ENCODE measurements at places on chromosomes 13 and 19.
A peak's percentile ranks its signal among the peaks of the same experiment; 100 is the strongest.

DNA sequence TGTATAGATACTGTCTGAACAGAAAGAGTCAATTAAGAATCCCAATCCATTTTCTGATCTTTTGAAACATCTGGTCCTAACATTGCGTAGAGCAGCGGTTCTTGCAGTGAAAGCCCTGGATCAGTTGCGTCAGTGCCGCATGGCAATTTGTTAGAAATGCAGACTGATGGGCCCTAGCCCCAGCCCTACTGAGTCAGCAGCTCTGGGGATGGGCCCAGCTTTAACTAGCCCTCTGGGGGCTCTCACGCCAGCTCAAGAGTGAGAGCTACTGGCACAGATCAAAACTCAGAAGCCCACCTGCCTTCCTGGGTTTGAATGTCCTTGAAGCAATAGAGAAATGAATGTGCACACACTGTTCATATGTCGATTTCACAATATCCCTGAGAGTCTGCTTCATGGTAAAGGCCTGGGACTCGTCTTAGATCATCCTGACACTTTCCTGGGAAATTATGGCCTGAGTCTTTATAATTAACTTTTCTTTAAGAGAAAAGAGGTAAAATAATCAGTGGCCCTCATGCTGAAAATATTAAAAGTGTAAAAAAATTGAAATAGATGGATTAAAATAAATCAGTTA is 206.8 kb upstream of the TMTC4 start:
- no peak for DNase-seq

DNA sequence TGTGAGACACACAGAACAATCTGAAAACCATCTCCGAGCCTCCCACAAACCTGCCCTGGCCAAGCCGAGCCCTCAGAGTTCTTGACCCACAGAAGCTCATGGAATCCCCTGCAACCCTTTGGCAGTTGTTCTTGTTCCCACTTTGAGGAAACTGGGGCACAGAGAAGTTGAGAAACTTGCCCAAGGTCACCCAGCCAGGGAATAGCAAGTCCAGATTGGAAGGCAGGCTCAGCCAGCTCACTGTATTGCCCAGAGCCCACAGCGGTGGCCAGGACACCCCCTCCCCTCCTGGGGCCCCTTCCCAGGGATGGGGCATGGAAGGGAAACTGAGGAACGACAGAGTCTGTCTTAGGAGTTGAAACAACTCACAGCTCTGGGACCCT is 1.8 kb downstream of the ZSWIM4 start:
- DNase-seq = no peak

DNA sequence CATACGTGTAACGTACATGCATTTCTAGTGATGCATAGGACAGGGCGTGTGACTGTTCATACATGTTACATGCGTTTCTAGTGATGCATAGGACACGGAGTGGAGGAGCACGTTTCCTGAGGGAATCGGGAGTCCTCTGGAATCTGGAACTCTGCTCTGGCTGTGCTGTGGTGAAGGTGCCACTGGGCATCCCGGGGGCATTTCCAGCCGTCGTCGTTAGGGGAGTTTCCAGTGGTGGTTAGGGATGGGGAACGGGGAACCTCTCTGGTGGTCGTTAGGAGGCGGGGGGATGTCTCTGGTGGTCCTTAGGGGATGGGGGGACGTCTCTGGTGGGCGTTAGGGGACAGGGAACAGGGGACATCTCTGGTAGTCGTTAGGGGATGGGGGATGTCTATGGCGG is 209.6 kb upstream of the SOX1 start:
- no peak for DNase-seq

DNA sequence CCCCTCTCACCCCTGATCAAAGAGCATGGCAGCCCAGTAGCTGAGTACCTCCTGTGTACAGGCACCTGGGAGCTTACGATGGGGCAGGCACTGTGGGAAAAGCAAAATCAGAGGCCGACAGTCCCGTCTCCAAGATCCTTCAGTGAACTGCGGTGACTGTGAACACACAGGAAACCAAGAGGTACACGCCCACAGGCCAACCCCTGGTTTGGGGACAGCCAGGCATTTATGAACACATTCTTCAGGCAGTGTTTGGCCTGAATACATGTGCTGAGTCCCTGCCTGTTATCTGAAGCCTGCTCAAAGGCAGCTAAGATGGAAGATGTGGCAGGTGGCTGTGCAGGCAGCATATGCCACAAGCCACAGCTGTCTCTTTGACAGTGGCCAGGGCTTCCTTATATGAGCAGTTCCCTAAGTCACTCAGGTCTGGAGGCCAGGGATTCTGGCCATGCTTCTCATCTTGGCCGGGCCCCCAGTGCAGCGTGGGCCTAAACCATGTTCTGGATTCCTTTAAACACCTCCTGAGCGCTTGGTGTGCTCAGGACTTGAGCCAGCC is 123.6 kb downstream of the UQCRFS1 start:
- no peak for DNase-seq

GRCh38 chr19:3302755-3303154 is 63.6 kb upstream of the NFIC start:
- no peak for DNase-seq

GRCh38 chr13:51823863-51824262 is 19.9 kb upstream of the DHRS12 start:
- no peak for DNase-seq

- no peak for DNase-seq
Observed at GRCh38 chr19:6213266-6213595, 66.5 kb downstream of the MLLT1 start.

DNA sequence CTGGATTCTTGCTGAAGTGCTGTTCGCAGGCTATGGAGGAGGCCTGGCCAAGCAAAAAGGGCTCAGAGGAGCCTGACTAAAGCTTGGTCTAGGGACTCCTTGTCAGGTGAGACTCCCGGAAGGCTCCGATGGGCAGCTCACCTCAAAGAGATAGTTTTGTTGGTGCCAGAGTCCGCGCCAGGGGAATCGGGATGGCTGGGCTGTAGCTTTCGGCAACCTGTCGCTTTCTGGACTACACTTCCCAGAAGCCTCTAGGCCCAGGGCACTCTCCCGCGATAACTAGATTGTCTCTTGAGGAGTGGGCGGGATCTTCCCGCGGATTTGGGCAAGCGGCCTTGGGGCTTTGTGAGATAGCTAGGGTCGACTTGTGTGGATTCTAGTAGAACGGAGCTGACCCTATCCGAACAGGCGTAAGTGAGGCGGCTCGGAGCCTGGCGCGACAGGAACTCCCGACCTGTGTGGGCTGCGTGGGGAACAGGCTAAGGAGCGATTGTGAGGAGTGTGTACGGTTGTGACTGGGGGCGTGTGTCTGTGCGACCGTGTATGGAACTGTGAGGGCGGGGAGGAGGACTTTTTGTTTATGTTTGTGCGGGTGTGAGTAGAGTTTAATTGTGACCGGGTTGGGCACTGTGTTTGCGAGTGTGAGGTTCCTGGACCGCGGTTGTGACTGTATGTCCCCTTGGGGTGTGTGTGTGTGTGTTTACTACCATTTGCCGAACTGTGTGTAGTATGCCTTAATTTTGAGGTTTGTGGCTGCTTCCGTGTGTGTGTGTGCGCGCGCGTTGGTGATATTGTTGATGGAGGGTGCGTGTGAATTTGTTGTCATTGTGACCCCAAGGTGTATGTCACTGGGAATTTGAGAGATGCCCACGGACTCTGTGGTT is at the start of gene ZNF345:
Gene ZNF345 (plus strand): TSS at position 318 of the 884 bp plus-strand sequence. CDS start 25,955 bp downstream, outside the sequence.
- peak; percentile 95 for DNase-seq

DNA sequence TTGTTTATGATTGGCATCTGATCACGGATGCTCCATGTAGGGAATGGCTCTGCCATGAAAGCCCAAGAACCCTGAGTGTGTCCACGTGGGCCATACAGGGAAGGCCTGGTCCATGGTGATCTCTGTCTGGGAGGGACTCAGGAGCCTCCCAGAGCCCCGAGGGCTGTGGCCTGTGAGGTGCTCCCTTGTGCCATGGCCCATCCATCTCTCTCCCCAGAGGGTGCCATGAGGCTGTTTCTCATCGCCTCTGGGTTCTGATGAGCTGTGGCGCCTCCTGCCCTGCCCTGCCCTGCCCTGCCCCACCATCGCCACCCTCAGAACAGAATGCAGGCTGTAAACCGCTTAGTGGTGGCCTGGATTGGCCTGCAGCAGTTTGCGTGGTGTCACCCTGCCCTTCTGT is 83.1 kb downstream of the ATP11A start:
- DNase-seq = no peak

DNA sequence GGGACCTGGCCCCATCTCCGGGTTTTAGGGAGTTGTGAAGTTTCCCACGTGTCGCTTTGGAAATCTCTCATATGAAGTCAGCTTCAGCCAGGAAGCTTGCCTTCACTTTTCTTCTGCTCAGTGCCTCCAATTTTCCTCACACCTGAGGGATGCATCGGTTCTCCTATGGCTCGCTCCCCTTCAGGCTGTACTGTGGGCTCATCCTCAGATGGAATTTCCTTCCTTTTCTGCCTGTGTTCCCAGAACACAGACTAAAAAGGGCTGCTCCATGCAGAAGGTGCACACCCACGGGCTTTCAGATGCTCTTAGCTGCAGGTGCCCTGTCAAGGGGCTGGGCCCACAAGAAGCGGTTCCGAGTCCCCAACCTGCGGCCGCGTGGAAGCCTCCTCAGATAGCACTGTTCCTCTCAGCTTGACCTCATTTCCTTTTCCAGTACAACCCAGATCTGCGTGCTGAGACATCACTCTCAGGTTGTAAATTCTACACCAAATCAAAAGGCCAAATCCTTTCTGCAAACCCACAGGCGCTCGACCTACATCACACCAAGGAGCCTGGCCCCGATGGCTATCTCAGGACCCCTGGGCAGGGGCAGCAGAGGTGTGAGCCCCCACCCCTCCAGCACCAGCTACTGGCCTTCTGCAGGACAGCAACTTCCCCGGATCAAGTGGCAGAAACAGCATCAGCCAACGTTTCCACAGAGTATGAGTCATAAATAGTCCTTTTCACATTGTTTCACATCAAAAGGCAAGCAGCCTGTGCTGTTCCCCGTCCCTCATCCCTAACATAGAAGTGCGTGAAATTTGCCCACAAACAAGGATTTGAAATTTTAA is 275.9 kb downstream of the ZNF536 start:
- DNase-seq = no peak

DNA sequence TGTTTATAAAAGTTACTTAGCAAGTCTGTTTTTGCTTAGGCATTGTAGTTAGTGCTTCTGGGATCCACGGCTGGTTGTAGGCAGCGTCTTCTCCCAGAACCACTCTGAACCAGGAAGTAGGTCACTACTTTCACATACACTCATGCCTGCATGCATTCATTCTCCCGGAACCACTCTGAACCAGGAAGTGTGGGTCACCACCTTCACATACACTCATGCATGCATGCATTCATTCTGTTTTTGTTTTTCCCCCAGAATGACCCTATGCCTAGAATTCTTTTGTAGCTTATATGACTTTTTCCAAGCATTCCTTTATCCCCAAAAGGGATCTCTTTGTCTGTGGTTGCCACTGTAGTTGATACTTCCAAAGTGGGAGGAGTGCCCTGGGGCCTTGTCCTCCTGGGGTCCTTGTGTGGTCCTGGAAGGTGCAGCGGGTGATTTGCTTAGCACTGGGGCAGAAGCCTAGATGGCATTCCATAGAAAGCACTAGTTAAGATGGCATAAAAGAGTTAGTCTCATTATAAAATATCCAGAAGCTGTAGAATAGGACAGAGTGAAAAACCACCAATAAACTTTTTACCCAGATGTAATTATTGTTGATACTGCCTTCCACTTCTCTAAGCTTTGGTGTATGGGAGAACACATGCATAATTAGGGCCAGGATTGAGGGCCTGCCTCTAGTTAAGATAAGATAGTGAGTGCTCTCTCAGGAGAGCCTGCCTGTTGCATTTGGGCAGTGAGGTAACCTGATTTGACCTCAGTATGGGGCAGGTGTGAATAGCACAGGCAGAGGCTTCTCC is 68.6 kb upstream of the TEX29 start:
- DNase-seq = peak; percentile 37

GRCh38 chr13:66154976-66155375 is 1075.2 kb downstream of the PCDH9 start:
- peak; percentile 45 for DNase-seq

DNA sequence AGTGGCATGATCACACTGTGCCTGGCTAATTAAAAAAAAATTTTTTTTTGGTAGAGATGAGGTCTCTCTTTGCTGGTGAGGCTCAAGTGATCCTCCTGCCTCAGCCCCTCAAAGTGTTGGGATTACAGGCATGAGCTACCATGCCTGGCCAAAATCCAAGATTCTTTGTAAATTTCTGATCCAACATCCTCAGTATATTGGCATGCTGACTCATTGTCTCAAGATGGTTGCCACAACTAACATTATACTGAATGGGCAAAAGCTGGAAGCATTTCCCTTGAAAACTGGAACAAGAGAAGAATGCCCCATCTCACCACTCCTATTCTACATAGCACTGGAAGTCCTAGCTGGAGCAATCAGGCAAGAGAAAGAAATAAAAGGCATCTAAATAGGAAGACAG is 100.0 kb downstream of the KLF5 start:
- peak; percentile 9 for DNase-seq

GRCh38 chr19:48340995-48341394 is 15.6 kb downstream of the EMP3 start:
- DNase-seq = no peak

GRCh38 chr13:46492946-46493345 is 60.0 kb upstream of the LRCH1 start:
- peak; percentile 59 for DNase-seq

DNA sequence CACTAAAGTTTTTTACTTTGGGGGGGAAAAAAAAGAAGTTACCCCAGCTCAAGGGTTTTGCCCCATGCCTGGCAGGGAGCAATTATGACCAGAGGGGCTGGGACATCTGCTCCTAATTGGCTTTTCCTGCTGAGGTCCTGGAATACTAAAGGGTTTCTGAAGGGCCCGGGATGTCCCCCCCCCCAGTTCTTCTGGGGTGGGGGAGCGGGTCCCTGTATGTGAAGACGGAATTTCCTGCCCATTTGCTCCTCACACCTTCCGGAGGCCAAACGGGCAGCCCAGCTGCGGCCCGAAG is 1.1 kb upstream of the DLL3 start:
- DNase-seq = no peak

DNA sequence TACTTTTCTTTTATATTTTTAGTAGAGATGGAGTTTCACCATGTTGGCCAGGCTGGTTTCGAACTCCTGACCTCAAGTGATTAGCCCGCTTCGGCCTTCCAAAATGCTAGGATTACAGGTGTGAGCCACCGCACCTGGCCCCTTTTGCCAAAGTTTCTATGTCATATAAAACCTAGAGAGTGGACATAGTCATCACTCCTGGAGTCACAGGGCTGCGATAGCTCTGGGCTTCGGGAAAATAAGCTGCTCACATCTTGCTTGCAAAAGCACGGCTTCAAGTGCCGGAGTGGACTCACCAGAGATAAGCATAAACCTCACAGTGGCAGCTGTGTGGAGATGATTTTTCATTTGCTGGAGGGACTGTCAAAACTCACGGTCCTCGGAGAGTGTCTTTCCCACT is 171.2 kb downstream of the TEX29 start:
- DNase-seq = no peak

- no peak for DNase-seq
Observed at GRCh38 chr19:48342841-48343540, 17.6 kb downstream of the EMP3 start.

DNA sequence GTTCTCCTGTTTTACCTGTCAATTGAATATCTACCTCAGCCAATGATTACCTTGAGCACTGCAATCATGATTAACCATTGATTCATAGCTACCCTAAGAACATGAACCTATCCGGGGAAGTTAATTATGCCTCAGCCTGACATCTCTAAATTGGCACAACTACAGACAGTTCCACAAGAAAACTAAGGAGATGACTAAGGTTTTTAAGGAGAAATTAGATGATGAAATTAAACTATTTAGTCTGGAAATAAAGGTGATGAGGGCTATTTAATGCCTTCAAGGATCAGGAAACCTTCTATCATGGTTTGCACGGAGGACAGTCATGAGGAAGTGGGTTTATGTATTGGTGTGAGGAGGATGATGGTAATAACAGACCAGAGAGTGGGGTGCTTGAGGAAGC is 203.4 kb downstream of the COL4A1 start:
- no peak for DNase-seq

GRCh38 chr13:48232420-48233045 is 473 bp upstream of the ITM2B start:
- DNase-seq = peak; percentile 45

Data from endothelial cell of umbilical vein (primary cell).